Activated CD4-positive, CD25-positive, alpha-beta regulatory T cell treated with anti-CD3 and anti-CD28 coated beads, Interleukin-2, amount 50 U/mL, for 16 hours (primary cell): ENCODE measurements at places on chromosomes 3 and 15.

DNA sequence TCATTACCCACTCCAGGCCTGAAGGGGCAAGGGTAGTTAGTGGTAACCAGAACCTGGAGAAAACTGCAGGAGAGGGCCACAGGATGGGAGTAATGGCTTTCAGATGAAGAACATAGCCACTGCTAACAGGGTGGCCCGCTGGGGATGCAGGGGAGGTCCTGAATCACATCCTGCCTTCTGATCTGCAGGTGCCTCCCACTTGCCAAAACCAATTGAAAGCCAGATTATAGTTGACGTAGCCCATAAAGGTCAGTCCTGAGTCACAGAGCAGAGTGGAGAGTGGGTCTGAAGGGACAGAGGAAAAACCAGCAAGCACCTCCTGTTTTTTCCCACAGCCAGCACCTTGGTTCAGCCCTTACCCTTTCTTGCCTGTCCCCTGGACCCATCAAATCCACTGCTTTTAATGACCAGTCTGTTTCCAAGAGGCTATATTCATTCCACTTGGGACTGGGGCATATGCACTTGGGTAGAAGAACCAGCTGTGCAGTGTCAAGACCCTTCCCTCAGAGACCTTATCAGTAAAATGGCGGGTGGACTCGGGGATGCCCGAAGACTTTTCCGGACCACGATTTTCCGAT lies 646 bp upstream of the SLC35G2 start:
- DNase-seq = no peak

GRCh38 chr3:125381743-125382142 lies 6.6 kb upstream of the ZNF148 start:
- no peak for DNase-seq

DNA sequence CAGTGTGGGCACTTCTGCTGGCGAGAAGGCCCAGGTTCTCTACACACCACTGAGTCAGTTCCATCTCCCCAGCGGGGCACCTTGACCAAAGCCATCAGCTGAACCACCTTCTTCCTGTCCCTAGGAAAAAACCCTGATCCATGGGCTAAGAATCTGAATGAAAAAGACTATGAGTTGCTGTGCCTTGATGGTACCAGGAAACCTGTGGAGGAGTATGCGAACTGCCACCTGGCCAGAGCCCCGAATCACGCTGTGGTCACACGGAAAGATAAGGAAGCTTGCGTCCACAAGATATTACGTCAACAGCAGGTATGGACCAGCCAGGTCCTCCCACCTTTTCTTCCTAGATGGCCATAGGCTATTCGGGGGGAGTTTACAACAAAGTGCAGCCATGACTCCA lies 29.1 kb downstream of the TF start:
- no peak for DNase-seq

- no peak for DNase-seq
Measured at GRCh38 chr3:128867200-128868125, 12.0 kb upstream of the ACAD9 start.

DNA sequence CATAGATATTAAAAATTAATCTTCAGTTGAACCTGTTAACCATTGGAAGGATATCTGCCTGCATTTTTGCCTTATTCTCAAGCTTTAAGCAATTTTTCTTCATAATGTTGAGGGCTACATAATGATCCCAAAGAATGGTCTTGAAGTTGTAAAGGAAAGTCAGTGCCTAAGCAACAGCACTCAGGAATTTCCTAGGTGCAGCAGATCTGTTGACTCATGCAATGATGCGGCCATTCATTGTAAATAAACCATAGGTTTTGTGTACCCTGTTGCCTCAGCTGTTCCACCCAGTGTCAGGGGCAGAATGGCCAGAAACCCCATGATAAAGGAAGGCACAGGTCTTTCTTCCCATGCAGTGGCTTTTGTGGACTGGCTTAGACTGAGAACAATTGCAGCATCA lies 78.4 kb upstream of the TRIM42 start:
- DNase-seq = no peak

- DNase-seq = no peak
Measured at GRCh38 chr3:72591522-72592421, 256.5 kb downstream of the SHQ1 start.

DNA sequence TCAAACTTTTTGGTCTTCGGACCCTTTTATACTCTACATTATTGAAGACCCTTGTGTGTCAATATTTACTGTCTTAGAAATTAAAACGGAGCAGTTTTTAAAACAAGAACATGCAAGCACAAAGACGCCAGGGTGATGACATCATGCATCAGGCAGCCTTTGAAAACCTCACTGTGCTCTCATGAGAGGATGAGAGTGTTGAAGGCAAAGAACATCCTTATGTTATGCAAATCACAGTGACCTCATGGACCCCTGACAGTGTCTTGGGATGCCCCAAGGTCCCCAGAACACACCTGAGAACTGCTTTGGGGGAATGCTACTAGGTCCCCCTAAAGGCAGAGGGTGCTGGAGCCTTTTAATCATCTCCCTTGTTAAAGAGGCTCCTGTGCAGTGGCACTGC lies 51.6 kb downstream of the CHDH start:
- DNase-seq = no peak

DNA sequence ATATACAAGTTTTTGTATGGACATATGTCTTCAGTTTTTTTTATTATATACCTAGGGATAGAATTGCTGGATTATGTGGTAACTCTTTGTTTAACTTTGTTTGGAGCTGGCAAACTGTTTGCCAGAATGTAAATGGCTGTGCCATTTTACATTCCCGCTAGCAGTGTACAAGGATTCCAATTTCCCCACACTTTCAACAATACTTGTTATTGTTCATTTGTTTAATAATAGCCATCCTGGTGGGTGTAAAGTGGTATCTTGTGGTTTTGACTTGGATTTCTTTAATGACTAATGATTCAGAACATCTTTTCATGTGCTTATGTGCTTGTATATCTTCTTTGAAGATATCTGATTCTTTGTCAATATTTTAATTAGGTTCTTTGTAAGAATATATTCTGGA lies 64.4 kb downstream of the ZNF609 start:
- no peak for DNase-seq

- DNase-seq = no peak
Measured at GRCh38 chr3:148883163-148883562, 18.1 kb downstream of the CPA3 start.

DNA sequence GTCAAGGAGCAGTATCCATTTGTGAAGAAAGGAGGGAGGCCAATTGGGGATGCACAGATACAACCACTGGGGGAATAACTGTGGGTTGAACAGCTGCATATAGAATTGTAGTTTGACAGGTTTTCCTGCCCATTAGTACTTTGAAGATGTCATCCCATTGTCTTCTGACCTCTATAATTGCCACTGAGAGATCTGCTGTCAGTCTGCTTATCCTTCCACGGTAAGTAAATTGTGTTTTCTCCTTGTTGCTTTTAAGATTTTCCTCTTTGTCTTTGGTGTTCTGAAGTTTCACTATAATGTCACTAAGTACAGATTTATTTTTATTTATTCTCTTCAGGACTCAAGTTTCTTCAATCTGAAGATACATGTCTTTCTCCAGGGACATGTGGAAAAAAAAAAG lies 56.6 kb downstream of the MOBP start:
- no peak for DNase-seq

- no peak for DNase-seq
Measured at GRCh38 chr15:26712335-26712734, 60.5 kb downstream of the GABRB3 start.

DNA sequence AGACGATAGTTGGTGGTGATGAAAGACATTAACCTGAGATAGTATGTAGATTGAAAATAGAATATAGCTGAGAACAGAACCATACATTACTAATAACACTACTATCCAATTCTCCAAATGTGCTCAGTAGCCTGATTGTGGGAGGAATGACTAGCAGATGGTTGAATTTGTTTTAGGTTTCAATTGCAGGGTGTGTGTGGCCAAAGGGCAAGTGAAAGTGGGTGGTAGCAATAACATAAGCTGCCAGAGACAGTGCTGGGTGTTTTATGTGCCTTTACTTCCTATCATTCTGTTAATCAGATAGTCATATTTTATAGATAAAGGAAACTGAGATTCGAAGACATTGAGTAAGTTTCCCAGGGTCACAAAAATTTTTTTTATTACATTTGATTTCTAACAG lies 249.5 kb upstream of the ARL6 start:
- DNase-seq = no peak

DNA sequence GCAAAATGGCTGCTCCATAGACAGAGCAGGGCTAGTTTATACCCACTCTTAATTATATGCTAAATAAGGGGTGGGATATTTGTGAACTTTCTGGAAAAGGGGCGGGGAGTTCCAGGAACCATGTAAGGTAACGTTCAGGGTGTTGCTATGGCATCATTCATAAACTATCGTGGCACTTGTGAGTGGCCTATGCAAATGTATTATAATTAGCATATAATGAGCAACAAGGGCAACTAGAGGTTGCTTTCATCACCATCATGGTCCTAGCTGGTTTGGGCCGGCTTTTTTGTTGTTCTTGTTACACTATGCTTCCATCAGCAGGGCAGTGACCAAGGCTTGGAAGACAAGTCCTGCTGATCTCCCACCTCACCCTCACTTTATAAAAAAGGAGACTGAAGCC lies 43.2 kb upstream of the FGD5 start:
- DNase-seq = no peak

DNA sequence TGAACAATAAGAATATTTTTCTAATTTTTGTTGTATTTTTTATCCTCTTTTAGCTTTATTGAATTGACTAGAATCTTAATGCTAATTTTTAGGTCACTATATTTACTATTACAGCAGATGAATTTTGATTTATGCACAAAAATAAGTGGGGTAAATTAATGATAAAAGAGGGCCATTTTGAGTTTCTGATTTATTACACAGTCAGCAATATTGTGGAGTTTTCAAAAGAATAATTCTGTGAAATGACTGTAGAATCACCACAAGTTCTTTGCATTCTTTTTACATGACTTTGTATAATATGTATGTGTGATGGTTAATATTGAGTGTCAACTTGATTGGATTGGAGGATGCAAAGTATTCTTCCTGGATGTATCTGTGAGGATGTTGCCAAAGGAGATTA lies 812.4 kb upstream of the DPPA4 start:
- no peak for DNase-seq

DNA sequence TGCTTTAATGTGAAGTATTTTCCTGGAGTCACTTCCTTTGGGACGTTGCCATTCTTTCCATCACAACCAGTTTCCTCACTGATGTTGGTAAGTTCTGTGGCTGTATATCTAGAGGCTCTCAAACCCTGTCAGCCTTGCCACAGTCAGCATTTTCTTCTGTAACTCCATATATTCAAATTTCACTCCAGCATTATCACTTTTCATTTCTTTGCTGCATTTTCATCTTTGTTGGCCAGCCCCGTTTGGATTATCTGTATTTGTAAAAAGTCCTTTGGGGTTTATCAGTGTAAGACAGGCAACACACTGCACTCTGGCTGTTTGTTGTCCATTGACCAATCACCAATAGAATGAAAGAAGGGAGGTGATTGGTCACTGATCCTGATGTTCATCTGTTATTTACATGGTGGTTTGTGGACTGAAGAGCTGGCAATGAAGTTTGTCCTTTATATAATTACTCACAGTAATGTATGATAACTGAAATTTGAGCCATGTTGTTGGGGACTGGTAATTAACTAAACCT lies 20.3 kb downstream of the GMPS start:
- no peak for DNase-seq

GRCh38 chr3:111621535-111621934 lies 26.4 kb upstream of the ZBED2 start:
- DNase-seq = no peak

DNA sequence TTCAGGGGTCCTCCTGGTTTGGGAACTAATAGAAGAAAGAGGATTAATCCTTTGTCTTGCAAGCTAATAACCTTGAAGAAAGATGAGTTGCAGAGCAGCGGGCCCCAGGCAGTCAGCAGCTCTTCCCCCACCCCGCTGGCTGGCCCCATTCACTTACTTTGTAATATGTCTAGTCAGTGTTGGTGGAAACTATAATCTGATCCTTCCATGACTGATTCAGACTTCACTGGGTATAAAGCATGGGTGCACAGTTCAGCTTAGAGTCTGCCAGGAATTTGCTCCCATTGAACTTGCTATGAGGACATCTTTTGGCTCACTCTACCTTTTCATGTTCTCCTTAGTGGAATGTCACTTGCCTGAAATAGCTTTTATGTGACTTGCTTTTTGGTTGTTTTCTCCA lies 117.7 kb downstream of the CCNL1 start:
- DNase-seq = no peak

- no peak for DNase-seq
Measured at GRCh38 chr3:55343486-55344357, 143.4 kb downstream of the WNT5A start.

DNA sequence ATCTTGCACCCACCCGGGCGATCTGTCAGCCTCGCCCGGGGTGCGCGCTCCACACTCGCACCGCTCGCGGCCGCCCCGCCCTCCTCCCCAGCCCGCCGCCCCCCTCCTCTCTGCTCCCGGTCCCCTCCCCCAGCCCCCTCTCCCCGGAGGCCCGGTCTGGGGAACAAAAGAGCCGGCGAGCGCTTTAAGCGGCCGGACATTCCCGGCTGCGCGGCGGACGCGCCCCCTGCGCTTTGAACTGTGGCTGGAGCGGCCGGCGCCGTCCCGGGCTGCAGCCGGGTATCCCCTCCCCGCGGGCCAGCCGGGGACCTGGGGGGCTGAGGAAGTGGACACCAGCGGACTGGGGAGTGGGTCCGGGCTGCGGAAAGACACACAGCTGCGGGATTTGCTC lies at the start of gene IGDCC3:
Gene IGDCC3 (minus strand): TSS at position 27 of the 391 bp plus-strand sequence. CDS start 214 bp downstream, outside the sequence.
- no peak for DNase-seq

GRCh38 chr3:64508140-64508539 lies 179.7 kb downstream of the ADAMTS9 start:
- no peak for DNase-seq

DNA sequence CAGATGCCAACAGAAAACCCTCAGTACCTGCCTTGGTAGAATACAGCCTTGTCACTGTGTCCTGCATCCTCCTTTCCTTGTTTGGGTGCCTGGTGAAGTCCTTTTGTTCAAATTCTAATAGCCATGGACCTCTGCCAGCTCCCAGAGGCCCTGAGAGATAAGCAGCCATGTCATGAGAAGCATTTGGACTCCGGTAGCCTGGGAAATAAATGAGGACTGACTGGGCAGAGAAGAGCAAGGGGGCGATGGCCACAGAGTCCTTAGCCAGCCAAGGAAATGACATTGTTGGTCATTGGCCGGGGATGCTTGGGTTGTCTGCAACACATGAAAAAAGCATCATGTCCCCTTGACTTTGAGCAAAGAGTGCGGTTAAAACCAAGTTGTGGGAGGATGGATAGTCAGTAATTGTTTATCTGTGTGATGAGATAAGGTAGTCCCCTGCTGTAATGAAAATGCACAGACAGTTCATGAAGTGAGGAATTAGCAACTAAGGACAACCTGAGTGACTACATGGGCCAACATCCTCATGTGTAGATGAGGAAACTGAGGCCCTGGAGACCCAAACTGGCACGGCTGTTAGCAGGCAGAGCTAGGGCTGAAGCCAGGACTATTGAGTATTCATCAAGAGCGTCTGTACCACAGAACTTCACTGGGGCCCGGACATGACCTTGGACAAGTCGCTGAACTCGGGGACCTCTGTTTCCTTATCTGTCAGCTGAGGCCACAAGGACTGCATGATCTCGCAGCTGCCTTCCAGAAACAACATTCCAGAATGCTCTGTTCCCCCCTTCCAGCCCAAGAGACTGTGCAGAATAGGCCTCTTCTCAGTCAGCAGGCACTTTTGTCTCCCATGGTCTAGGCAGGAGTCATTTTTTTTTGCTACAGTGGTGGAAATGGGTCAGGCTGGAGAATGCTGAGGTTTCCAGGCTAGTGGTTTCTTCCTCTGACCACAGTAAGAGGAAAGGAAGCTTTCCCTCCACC lies 90.5 kb upstream of the CTDSPL start:
- no peak for DNase-seq
